Activated CD4-positive, alpha-beta memory T cell treated with anti-CD3 and anti-CD28 coated beads for 36 hours (primary cell): ENCODE measurements at places on chromosomes 1 and 21. TPM values are rescaled to one million over a fixed set of nuclear protein-coding genes. Genes with fewer than 3 reads are reported as not detected.

- no peak for DNase-seq
Observed at GRCh38 chr1:7985851-7986612, 24.5 kb downstream of the PARK7 start.

GRCh38 chr1:79235301-79236002, 228.9 kb upstream of the ADGRL4 start:
- DNase-seq = no peak

- DNase-seq = no peak
Observed at GRCh38 chr1:96329121-96329520, 392.5 kb upstream of the PTBP2 start.

The RAB3B gene
- 0.21 TPM for total RNA-seq

The HIVEP3 gene
- total RNA-seq = 25.3 TPM

DNA sequence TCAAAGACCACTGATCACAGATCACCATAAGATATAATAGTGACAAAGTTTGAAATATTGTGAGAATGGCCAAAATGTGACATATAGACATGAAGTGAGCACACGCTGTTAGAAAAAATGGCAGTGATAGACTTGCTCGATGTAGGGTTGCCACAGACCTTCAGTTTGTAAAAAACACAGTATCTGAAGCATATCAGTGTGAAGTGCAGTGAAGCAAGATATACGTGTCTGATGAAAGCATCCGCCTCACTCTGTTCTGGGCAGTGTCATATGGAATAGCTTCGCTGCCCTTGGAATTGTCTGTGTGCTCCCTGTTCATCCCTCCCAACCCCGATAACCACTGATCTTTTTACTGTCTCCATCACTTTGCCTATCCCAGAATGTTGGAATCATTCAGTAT, 50.7 kb downstream of the GALNT2 start:
- no peak for DNase-seq
